ENCODE measurements at places on chromosomes 16 and 17.

- no peak for DNase-seq
Measured at GRCh38 chr16:68655806-68656205, 10.7 kb downstream of the CDH3 start.

DNA sequence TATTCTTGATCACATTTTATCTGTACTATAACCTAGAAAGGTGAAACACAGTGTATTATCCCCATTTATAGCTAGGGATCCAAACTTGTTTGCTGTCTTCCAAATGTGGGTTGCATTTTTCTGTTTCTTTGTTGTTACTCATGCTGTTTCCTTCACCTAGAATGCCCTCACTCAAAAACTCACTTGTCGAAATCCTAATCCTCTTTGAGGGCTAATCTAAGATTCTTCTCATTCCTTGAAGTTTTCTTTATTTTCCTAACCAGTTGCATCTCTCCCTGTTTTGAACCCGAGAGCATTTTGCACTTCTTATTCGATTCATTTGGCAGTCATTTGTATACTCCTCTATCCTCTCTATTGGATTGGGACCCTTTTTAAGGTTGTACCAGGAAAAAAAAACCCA, 9.6 kb downstream of the CALCOCO2 start:
- DNase-seq, result no peak

- DNase-seq, result peak; percentile 100
Measured at GRCh38 chr16:29790183-29790948, at the start of gene KIF22. Gene KIF22 (plus strand): TSS chr16:29790751. CDS start chr16:29790760, 9 bp downstream.

DNA sequence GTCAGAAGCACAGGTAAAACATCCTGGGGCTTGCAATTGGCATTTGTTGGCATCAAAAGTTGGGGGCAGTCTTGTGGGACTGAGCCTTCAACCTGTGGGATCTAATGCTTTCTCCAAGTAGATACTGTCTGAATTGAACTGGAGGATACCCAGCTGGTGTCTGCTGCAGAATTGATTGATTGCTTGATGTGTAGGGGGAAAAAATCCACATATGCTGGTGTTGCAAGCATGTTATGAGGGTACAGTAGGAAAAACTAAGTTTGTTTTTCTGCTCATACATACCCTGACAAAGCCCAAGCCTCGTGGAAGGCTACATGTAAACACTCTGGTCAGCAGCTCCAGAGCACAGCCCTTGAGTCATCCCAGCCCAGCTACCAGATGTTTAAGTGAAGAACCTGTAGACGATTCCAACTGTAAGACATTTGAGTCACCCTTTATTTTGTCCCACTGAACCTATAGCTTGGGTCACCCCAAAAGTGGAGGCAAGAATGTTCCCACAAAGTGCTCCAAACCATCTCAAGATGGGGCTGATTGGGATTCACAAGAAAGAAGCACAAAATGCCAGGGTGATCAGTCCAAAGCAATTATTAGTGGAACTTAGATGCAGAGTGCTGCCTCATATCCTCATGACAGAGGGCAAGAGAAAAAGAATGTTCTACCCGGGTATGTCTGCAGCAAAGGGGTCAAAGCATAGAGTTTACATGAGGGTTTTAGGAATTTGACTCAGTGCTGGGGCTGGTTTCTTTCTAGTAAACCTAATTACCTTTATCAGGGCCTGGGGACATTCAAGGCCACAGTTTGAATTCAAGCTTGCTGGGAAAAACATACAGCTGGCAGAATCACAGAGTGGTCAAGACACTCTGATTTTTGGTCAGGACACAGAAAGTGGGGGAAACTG, 9.6 kb upstream of the APPBP2 start:
- no peak for DNase-seq

DNA sequence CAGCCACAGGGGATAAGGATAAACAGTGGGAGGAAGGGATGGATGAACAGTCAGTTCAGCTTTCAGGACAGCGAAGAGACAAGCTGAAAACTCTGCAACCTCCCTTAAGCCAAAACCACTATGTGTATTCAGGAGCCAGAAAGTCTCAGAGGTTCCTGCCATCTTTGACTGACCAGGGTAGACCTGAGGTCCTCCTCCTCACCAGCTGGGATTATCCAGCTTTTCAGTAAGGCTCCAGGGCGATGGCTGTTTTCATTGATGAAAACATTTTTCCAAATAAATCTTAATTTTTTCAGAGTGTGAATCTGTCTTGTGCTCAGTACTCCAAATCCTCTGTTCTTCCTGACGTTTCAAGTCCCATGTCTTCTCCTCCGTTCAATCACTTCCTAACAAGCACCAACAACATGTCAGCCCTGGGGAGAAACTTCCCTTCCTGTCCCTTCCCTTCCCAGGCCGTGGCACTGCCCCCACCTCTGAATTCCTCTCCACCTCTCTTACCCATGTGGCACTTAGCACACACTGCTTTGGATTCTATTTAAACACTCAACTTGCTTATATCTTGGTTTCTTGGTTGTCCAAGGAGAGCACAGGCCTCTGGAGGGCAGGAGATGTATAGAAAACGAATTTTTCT, 5.2 kb downstream of the HSDL1 start:
- DNase-seq, result no peak

DNA sequence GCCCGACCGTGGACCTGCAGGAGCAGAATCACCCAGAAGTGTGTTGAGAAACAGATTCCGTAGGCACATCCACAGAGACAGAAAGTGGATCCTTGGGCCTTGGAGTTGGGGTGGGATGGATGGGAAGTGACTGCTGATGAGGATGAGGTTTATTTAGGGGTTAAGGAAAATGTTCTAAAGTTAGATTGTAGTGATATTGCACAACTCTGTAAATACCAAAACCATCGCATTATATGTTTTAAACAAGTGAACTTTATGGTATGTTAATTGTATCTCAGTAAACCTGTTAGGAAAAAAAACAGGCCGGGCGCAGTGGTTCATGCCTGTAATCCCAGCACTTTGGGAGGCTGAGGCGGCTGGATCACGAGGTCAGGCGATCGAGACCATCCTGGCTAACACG, 3.6 kb downstream of the ENDOV start:
- no peak for DNase-seq

DNA sequence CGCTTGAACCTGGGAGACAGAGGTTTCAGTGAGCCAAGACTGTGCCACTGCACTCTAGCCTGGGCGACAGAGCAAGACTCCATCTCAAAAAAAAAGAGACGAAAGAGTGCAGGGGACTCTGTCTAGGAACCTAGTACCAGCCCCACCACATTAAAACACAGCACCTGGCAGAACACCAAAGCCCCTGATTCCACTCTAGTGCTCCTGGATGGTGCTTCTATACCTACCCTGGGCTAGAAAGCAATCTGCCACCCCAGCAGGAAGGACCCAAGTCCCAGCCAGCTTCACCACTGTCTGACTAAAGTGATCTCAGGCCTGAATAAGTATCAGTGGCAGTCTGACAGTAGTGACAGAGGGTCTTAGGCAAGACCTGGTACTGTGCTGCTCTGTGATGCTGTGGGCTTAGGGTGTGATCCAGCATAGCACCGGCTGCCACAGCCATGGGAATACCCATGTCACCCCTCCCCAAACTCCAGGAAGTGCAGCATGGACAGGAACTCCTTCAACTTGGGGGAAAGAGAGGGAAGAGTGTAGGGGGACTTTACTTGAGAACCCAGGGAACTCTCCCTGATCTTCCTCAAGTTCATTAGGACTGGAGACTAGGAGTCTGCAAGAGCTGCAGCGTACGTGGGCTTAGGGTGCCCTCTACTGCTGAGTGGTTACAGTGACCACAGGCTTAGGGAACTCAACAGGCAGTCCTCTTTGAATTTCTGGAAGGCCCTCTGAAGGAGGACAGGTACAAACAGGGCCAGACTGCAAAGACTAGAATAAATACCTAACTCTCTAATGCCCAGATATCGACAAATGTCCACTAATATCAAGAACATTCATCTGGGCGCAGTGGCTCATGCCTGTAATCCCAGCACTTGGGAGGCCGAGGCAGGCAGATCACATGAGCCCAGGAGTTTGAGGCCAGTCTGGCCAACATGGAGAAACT, 30.0 kb upstream of the RNF43 start:
- DNase-seq, result peak; percentile 21

GRCh38 chr17:73731733-73732132, 87.5 kb upstream of the SDK2 start:
- DNase-seq, result no peak

- no peak for DNase-seq
Measured at GRCh38 chr16:87465306-87465705, 27.5 kb downstream of the ZCCHC14 start.

GRCh38 chr17:45277216-45277849, 15.4 kb upstream of the SPATA32 start:
- DNase-seq, result peak; percentile 80

DNA sequence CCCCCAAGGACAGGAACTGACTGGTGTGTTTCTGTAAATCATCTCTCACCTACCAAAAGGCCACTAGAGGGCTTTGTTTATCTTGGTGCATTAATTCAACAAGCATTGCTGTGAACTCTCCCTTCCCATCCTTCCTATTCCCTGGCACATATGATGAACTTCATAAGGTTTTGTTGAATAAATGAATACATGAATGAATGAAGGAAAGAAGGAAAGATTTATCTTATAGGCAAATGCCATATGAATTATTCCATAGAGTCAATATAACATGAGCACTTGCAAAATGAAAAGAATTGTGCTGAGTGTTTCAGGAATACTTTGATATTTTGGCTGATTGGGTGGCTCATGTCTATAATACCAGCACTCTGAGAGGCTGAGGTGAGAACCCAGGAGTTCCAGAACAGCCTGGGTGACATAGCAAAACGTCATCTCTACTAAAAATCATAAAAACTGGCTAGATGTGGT, 4.3 kb downstream of the SPDYE4 start:
- no peak for DNase-seq

DNA sequence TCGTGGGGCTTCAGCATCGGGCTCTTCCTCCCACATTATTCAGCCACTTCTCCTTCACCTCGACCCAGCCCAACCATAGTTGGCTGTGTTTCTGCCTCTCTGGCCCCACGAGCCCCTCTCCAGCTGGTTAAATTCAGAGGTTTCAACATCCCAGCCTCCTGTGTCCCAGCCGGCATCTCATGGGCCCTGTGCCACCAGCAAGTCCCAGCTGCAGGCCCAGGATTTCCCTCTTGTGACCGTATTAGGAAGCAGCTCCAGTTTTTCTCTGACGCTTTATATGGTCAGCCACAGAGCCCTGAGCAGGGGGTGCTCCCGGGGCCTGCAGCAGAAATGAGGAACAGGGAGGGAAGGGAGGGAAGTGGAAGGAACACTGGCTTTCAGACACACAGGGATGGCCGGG, 27.4 kb downstream of the MYH11 start:
- DNase-seq, result no peak

GRCh38 chr16:56109994-56110393, 81.3 kb upstream of the GNAO1 start:
- no peak for DNase-seq

- DNase-seq, result no peak
Measured at GRCh38 chr17:29066047-29066446, 23.1 kb downstream of the PIPOX start.

DNA sequence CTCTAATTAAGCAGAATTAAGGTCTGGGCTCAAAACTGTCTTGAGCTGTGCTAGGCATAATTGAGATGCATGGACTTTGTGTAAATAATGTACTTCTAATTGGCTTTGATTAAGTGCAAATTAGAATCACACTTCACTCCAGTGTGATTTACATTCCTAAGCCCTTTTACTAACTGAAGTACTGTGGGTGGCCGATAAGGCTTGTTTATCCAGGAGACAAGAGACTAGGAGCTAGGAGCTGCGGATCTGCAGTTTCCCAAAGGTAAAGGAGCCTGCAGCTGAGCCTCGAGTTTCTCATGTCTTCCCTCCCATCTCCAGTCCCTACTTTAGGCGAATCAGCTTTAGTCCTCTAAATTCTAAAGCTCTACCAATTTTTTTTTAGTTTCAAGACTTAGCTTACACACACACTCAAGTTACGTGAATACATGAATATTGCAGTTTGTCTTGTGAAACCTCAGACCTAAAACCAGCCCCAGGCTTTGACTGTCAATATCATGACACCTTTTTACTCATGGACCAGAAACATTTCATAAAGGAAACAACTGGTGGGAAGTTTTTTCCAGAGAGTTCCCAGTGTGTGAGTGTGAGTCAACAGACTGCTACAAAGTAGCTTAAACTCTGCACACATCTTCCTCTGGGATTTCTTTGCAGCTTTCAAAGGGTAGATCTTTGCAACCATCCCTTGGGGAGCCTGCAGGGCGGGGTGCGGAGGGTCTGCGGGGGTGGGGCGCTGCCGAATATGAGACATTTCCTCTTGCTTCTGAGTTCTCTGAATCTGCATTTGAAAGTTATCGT, 113.9 kb upstream of the TBX2 start:
- DNase-seq, result no peak

DNA sequence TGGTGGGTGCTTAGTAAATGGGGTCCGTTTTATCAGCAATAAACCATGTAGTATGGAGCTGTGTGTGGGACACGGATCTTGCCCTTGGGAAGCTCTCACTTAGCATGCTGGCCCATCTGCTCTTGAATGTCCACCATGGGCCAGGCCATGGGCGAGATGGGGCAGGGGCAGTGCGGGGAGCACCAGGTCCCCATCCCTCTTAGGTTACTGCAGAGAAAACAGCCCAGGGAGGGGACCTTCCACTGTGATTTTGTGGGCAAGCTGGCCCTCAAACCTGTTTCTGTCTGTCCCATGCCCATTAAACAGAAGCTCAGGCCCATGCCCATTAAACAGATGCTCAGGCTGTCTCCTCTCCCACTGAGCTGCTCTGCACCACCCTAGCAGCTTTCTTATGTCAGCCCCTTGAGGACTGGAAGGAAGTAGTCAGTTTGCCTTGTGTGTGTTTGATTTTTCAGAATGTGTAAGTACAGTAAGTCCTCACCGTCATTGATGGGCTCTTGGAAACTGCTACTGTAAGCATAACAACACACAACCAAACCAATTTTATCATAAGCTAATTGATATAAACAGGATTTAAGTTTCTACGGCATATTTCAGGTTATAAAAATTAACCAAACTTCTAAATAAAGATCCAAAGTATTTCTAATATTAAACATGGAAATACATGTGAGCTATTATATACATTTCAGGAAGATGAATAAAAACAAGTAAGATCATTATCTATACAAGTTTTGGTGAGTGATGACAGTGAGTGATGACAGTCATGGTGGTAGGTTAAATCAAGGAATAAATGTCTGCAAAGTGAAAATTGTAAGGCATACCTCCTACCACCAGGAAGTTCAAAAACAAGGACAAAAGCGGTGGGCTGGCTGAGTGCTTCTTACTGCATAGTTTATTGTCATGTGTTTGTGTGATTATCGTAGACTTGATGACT, 11.5 kb downstream of the MPRIP start:
- no peak for DNase-seq

GRCh38 chr17:58808609-58809563, 53.2 kb downstream of the PPM1E start:
- no peak for DNase-seq

DNA sequence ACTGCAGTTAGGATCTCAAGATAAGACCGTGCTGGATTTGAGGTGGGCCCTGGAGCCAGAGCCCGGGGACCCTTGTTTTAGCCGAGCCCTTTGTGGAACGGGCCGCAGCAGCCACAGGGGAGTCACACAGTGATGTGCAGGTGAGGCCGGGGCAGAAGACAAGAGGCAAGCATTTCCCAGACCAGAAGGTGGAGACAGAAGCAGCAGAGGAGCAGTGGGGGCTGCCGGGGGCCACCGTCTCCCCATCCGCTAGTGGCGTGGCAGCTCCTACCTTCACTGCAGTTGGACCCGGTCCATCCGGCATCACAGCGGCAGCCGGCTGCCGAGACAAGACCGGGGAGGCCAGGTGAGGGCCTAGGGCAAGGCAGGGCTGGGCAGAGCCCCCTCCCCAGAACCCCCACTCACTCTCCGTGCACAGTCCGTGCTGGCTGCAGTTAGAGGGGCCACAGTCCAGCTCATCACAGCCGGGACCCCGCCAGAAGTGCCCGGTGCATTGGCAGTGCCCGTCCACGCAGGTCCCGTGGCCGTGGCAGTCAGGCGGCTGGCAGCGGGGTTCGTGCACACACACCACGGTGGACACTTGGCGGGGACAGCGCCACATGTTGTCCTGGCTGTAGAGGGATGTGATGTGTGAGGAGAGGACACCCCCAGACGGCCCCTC, 6.0 kb downstream of the NAGPA start:
- DNase-seq, result no peak
